Iris pigment epithelial cell (primary cell): ENCODE measurements at places on chromosomes 2 and 18.

DNA sequence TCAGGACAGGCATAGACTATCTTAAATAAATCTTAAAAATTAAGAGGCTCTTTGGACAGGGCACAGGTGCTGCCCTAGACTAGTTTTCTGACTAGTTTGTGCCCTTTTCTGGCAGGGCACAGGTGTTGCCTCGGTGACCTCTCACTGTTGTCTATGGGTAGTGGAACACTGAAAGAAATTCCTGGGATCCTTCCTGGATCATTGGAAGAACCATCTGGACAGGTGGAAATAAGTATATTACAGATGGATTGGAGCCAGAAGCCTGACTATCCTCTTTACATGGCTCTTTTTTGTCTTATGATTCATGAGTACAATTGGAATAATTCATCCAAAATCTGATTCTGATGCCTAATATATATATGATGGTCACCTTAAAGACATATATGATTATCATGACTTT is 286.6 kb downstream of the RIT2 start:
- no peak for DNase-seq

GRCh38 chr2:85414761-85415553 is 3.6 kb upstream of the SH2D6 start:
- DNase-seq, result no peak

DNA sequence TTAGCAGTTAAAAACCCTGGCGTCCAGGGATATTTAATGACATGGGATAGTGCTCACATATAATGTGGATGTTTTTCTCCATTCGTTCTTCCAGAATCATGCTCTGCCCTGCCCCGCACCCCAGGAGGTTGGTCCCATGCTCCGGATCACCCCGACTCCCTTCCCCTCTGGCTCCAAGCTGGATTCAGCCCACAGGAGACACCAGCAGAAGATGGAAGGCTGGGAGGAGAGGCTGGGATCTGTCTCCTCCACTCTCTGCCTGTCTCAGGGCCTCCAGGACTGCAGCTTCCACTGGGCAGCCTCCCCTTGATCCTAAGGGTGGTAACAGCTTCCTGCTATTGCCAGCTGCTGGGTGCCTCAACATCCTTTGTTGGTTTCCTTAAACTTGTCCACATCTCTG is 24.5 kb downstream of the TMEM177 start:
- no peak for DNase-seq

DNA sequence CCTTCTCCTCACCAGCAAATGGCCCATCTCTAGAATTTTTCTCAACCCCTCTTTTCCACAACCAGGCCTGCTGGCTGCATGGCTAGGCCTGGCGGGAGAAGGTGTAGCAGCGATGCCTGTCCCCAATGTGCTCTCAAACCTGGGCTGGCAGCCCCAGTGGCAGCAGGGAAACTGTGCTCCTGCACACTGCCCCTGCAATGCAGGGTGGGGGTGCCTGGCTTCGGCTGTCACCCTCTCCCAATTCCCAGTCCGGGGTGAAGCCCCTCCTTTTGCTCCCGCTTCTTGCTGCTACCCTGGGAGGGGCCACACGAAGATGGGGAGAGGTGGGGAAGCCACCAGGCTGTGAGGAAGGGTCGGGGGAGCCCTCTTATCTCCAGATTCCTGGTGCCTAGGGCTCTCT is 36.1 kb upstream of the OTOF start:
- no peak for DNase-seq

GRCh38 chr18:79516441-79516931 is 120.8 kb downstream of the NFATC1 start:
- DNase-seq, result no peak

GRCh38 chr2:134855709-134856108 is 17.3 kb downstream of the ACMSD start:
- no peak for DNase-seq

- peak; percentile 21 for DNase-seq
Measured at GRCh38 chr2:33673937-33674336, 74.8 kb upstream of the FAM98A start.

DNA sequence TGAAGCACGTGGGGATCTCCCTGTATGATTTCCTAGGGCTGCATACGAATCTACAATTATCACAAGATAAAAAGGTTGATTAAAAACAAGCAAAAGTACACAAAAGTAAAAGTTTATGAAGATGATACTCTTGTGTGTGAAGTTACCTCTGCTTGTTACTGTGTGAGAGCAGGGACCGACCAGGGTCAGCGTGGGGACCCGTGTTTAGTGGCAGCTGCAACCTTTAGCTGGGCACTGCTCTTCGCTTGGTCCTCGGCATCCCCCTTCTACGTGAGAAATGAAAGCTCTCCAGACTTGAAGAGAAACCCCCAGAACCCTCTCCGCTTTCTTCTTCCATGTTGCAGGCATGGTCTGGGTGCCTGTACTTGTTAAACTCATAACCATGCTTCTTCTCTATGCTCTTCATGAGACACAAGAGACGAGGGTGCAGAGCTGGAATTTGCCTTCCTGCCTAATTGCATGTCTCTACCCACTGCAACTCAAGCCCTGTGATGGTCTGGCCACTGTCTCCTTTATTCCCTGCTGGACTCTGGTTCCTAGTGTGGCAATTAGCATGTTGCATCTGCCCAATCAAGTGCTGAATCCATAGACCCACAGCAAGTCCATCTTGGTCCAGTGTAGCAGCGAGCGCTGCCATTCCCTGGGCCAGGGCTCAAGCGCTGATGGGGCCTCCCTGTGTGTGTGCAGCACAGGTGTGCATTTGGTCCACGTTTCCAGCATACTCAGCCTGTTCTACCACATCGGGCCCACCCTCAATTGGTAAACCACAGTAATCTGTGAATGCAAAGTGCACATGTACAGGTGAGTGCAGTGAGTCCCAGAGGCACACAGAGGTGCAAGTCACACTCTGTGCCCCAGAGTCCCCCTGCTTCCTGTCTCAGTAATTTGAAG is 88.5 kb downstream of the TWIST2 start:
- DNase-seq, result no peak

- DNase-seq, result no peak
Measured at GRCh38 chr2:147501968-147502367, 342.9 kb upstream of the ACVR2A start.

DNA sequence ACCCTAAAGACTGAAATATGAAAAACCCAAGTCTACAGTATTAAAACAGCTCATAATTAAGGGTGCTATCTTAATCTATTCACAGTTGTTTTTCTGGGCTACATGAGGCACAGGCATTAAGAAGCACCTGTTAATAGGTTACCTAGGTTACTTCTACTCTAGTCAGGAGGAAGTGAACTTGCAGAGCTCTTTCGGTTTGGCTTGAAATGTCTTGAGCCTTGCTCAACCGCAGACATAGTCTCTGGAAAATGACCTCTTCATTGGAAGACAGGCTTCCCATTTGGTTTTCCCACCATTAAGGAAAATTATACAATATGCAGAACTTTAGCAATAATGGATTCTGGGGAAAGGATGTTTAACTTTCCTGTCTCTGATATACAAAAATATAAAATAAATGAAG is 142.3 kb upstream of the KCNJ3 start:
- DNase-seq, result no peak

DNA sequence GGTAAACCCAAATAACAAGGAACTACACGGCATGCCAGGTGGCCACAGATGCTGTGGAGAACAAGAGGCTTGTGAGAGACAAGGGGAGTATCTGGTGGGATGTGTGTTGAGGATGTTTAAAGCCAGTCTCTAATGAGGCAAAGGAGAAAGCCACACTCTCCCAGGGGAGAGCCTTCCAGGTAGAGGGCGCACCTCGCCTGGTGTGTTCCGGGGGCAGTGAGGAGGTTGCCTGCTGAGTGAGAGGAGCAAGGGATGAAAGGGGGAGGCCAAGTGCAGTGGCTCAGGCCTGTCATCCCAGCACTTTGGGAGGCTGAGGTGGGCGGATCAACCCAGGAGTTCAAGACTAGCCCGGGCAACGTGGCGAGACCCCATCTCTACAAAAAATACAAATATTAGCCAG is 16.2 kb downstream of the SAG start:
- DNase-seq, result no peak

GRCh38 chr2:234444893-234445292 is 52.0 kb downstream of the ARL4C start:
- peak; percentile 98 for DNase-seq

DNA sequence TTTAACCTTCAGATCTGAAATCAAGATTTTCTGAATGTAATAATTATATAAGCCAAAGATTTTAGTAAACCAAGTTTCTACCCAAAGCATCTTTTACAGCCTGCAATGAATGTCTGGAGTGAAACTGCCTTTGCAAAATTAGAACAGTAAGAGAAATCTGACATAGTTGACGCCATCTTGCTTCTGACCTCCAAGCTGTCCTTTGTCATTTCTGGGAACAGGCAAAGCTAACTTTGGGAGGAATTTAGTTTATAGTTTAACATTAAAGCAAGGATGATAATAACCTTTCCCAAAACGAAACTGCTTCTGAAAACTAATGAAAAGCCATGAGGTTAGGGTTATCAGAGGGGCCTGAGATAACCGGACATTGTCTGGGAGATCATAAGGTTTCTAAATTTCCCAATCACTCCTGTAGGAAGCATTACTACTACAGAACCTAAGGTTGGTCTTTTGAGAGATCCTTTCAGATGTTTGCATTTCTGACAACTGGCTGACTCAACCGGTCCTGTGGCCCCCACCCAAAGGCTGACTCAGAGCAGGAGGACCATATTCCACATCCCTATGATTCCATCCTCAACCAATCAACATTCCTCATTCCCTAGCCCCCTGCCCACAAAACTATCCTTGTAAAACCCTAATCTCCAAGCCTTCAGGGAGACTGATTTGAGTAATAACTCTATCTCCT is 124.5 kb downstream of the TMEM131 start:
- peak; percentile 67 for DNase-seq

DNA sequence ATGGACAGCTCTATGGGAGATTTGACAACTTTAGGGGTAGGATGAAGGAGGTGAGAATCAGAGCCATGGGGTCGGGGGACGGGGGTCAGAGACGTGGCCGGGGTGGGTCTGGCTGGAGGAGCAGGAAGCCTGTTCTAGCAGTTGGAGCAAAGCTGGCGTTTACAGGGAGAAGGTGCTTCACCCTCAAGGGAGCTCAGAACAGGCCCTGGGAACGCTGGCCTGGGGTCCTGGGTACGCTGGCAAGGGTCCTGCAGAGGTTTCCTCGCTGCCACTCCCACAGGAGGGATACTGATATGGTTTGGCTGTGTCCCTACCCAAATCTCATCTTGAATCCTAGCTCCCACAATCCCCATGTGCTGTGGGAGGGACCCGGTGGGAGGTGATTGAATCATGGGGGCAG is 205.0 kb upstream of the ARL4C start:
- DNase-seq, result no peak

DNA sequence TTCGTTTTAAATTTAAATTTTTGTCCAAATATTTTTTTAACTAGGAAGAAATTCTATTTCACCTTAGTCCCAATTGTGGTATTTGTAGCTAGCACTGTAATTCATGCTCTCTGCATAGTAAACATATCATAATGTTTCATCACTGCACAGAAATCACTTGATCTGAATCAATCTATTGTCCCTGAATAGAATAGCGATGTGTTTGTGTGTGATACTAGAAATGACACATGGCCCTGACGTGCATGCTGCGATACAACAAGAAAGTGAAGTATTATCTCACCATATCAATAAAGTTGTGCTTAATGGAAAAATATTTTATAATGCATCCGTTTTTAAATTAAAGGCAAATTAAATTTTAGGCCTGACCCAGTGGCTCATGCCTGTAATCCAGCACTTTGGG is 10.0 kb downstream of the TTL start:
- DNase-seq, result no peak

DNA sequence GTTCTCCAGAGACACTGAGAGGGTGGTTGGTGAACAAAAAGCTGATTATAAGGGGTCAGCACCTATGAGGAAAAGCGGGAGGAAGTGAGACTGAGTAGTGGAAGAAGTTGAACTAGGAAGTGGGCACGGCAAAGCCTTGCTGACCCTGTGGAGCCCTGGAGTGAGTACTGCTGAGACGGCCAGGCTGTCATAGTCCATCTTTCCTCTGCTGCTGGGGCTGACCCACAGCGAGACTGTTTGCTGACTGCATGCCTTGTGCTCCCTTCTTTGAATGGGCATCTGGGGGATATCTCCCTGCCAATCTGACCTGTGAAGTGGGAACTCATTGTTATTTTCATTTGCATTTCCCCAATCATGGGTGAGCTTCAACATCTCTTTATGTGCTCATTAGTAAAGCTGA is 92.4 kb upstream of the LDAH start:
- no peak for DNase-seq

GRCh38 chr2:138012082-138012481 is 47.8 kb downstream of the HNMT start:
- DNase-seq, result no peak

DNA sequence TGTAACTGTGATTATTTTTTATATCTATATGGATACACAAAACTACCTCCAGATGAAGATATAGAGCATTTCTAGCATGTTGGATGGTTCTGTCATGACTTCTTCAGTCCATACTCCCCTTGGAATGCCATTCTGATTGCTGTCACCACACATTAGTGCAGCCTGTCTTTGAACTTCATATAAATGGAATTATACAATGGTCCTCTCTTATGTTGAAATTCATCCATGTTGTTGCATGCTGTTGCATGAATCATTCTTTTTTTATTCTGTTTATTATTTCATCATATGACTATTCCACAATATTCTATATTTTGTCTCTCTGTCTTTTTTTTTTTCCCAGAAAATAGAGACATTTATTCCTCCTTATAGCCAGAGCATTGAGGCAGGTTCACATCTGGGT is 74.1 kb downstream of the OSBPL6 start:
- no peak for DNase-seq

DNA sequence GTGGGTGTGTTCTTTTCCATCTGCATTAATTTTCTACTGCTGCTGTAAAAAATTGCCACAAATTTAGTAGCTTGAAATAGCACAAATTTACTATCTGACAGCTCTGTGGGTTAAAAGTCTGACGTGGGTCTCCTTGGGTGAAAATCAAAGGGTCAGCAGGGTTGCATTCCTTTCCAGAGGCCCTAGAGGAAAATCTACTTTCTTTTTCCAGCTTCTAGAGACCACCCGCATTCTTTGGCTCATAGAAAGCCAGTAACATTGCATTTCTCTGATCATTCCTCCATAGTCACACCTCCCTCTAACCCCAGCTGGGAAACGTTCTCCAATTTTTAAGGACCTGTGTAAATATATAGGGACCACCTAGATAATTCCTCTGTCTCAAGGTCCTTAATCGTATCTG is 128.8 kb downstream of the ATL2 start:
- no peak for DNase-seq

DNA sequence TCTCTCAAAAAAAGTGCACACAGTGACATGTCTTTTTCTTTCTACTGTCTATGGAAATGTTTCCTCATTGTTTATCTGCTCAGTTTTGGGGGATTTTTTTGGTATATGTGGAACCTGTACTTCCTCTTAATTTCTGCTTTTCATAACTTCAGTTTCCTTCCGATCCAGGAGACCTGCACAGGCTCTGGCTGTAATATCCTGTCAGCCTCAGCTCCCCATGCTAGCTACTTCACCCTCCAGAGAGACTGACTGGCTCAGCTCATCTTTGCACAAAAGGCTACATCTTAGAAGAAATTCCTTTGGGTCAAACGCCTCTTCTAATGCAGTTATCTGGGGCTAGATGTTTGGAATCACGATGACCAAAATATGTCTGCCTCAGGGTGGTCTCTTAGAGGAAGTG is 378.4 kb downstream of the RND3 start:
- DNase-seq, result no peak
